Right ventricle myocardium inferior (tissue), 1 donor: ENCODE measurements at places on chromosomes 5 and 9.
A peak's percentile ranks its signal among the peaks of the same experiment; 100 is the strongest.

- no peak for DNase-seq
These were observed 10.5 kb downstream of the NEK6 start for GRCh38 chr9:124268248-124268647.

GRCh38 chr5:150766251-150766650, 7.4 kb upstream of the DCTN4 start:
- DNase-seq = no peak

DNA sequence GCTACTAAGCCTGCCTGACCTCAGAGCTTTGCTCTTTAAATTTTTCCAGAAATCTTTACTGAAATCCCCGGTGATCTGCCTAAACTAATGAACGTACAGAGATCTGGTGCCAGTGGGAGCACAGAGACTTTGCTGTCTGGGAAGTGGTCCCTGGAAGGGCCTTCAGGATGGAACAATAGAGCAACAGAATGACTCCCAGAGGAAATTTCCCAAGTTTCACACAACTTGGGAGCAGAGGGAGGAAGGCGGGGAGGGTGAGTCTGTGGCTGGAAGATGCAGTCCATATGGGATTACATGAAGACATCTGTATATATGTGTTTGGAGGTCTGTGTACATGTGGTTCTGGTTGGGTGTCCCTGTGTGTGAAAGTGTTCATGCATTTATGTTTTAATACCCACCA, 638.3 kb downstream of the CCDC171 start:
- DNase-seq = no peak

GRCh38 chr5:67267512-67268216, 71.1 kb upstream of the CD180 start:
- peak; percentile 57 for DNase-seq

DNA sequence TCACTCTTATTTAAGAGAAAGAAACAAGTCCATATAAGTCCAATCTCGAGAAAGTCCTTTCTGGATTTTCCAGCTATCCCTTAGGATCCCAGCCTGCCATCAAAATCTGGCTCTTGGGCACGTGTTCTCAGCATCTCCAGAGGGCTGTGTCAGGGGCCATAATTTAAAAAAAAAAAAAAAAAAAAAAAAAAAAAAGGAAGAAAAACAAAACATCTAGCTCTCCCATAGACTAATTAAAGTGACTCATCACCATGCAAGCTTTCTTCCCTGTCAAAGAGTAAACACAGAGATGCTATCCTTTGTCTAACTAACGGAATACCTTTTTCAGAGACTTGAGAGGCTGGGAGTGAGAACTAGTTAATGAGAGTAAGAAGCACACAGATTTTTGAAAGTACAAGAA, 44.9 kb upstream of the MYO10 start:
- DNase-seq = no peak

DNA sequence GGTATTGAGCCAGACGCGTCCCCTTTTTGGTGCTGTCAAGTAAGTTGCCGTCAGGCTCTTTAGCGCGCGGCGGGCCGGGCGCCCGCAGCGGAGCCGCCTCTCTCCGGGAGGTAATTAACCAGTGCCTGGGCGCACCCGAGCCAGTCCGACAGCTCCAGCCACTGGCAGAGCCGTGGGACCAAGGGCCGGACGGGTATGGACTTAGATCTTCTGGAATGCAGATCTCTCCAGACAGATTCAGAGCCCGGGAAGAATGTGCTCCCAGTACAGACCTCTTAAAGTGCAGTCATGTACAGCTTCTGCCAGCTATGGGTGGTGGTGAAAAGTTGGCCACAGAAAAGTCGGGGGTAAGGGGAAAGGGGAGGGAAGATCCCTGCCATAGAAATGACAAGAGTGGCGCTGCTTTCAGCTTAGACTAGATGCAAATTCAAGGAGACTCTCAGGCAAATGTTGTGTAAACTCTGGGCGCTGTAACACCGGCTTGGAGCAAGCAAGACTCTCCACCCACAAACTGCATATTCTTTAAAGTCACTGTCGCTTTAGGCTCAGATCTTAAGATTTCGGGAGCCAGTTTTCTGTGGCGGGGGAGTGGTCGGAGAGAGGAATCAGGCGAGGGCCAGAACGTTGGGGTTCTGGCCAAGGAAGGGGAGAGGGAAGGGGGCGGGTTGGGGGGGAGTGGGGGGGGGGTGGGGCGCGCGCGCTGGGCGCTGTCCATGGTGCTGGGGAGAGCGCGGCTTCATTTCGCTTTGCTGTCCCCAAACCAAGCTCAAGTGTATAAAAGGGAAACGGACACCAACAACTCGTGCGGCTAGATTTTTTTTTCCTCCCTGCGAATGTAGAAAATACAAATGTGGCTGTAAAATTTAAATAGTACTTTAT, 29.2 kb downstream of the NR2F1 start:
- DNase-seq = peak; percentile 53

GRCh38 chr5:123086376-123087055, 2.5 kb upstream of the PRDM6 start:
- no peak for DNase-seq

DNA sequence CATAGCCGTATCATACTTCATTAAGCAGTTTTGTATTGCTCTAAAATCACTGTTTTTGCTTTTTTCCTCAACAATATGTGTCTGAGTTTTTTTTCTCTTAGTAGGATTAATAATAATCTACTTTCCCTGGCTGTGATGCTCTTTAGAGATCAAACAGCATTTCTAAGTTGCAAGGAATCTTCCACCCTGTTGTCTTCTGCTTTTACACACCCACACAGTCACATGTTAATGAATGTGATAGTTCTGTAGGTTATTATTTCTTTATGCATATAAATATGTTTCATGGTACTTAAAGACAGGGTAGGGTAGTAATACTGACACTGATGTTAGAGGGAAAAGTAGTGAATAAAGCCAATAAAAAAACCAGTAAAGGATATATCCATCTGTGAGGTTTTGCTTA, 29.3 kb downstream of the SLC44A1 start:
- DNase-seq = no peak

- peak; percentile 74 for DNase-seq
These were observed 556 bp downstream of the PCDHGC3 start for GRCh38 chr5:141476132-141476911.

DNA sequence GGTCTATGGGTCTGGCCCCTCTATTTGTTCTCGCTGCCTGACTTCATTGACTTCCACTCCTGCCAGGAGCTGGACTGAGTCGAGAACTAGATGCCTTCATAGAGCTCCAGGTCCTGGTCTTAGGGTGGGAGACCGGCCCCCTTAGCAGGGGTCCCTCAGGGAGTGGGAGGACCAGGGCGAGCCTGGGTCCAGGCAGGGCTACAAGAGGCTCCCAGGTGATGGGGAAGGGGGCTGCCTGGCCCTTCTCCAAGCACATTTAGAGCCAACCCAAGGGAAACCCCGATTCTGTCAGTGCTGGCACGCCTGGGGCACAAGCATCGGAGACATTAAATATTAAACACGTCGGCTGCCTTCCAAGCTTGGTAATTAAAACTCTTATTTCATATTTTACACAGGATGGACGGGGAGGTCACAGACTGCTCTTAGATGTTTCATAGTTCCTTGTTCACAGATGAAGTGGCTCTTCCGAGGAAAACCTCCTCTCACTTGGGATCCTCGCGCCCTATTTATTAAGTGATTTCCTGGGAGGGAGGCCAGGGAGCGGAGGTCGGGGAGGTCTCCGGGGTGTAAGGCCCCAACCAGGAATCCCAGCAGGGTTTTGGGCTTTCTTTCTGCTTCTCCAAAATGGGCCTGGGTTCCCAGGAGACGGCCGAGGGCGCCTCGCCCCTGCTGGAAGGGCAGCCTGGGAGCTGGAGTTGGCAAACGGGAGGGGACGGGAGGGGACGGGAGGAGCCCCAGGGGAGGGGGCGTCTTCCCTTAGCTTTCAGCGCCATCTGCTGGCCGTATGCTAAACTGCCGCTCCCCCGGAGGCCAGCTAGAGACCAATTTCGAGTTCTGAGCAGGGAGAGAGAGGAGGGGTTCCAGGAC, 23.4 kb upstream of the ZBTB43 start:
- peak; percentile 87 for DNase-seq

GRCh38 chr5:138352722-138353559, 456 bp downstream of the KDM3B start:
- DNase-seq = peak; percentile 80

DNA sequence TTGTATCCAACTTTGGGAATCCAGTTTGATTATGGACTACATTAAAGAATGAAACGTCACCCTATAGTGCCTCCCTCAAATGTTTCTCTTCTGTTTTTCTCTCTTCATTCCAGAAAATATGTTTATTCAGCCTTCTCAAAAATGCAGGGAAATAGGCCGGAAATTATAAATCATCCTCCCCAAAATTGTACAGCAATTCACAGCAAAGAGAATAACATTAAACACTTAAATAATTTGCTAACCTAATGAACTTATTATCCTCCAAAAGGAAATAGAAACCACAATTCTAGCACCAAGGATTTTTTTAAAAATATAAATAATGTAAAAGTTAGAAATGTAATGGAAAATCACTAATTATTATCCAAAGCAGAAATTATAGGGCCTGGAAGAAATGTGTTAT, 115.9 kb upstream of the CCNG1 start:
- no peak for DNase-seq

- DNase-seq = no peak
These were observed 256.6 kb upstream of the IL12B start for GRCh38 chr5:159586921-159587320.

DNA sequence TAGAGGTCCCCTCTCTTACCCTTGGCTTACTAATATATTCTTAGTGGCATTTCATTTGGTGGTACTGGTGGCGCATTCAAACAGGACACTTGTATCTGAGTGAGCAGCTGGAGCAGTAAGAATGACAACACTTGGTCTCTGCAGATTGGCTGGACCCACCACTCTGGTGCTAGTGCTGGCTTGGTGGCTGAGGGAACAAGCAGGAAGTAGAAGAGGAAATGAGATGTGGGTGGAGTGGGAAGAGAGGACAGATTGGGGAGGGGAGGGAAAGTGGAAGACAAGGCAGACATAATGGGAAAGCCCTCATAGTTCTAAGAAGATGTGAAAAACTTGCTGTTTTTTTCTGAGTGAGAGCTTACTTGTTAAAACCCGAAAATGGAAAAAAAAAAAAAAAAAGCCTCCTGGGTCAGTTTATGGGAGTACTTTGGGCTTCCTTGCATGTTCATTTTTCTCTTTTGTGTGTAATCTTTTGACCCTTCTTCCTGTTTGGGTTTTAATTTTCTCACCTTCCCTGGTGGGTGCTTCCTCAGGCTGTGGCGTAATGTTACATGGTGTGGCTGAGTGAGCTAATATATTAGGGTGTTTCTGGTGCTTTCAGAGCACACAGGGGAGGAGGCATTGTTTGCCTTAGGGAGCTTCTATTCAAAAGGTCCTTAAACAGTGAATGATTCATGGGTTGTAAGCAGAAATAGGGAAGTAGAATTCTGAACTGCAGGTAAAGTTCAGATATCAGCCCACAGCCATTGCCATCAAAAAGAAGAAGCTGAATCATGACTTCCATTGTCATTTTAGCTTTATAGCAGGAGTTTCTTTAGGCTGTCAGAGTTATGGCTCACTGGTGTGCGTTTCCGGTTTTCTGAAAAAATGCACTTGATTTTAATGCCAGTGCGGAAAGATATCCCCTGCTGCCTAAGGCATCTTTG, 52.3 kb downstream of the TLE4 start:
- no peak for DNase-seq

- DNase-seq = no peak
These were observed 90.3 kb upstream of the PTPN3 start for GRCh38 chr9:109588415-109588814.

- no peak for DNase-seq
These were observed 84.8 kb downstream of the PDE6A start for GRCh38 chr5:149859746-149860145.

GRCh38 chr9:715743-716400, 125.6 kb upstream of the DMRT1 start:
- DNase-seq = no peak

DNA sequence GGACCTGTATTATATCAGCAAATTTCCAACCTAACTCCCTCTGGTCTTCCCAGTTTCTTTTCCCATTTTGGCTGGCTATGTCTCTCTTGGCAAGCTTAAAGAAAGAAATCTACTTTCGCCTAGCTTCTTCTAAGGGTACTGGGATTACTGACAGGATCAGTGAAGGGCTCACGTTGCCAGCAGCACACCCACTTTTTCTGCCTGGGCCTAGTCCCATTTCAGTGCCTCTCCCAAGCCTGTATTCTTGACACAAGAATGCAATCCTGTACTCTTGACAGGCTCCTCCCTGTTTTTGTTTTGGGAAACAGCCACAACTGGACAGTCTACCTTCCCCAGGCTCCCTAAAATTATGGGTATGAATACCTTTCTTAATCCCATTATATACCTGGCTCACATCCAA, 170.5 kb downstream of the EPB41L4A start:
- DNase-seq = no peak

GRCh38 chr9:118990949-118991348, 378.3 kb downstream of the BRINP1 start:
- DNase-seq = no peak

- DNase-seq = no peak
These were observed 331.3 kb downstream of the ASTN2 start for GRCh38 chr9:117083559-117083958.

DNA sequence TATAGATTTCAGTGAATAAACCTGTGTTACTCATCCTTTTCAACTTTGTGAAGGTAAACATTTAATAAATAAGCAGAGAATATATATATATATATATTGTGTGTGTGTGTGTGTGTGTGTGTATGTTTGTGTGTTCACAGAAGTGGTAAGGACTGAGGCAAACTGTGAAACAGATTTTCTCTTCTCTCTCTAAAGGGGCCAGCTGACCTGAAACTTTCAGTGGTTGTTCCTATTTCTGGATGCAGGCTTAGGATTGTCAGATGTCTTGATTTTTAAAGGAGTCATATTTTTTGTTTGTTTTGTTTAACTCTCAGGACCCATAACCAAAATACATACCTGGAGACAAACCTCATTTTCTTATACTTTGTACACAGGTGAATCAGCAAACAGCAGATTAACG, 714.9 kb upstream of the MEF2C start:
- no peak for DNase-seq

DNA sequence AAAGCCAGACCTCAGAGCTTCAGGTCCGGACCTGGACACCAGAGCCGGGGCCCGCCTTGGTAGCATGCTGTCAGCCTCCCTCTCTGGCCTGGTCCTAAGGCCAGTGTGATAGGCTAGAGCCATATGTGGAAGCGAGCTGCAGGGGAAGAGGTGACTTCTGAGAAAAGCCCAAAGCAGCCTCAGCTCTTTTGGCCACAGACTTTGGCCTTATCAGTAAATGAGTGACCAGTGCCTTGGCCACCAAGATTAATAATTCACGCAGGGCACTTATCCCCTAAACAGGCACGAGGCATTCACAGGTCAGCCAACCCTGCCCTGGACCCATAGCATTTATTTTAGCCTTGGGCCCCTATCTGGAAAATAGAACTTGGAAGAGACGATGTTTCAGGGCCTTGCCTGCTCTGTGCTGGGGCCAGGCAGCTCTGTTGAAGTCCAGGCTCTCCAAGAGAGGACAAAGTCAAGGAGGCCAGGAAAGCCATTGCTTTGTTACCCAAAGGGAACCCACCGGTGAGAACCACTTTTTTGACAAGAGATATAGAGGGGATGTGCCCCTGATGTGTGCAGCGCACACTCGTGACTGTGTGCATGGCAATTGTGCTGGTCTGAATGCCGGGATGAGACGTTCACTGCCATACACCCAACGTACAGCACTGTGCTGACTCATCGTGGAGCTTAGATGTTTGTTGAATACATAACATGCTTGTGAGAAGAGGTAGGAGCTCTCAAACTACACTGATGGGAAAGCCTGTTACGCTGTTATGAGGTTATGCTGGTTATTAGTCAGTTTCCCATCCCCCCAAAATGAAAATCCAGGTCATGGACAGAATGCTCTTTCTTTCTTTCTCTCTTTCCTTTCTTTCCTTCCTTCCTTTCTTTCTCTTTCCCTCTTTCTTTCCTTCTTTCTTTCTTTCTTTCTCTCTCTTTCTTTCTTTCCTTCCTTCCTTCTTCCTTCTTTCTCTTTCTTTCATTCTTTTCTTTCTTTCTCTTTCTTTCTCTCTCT, 5.0 kb upstream of the SLC34A1 start:
- no peak for DNase-seq
